ENCODE measurements at places on chromosomes 16 and 17. TPM values are rescaled to one million over a fixed set of nuclear protein-coding genes. Genes with fewer than 3 reads are reported as not detected.

- DNase-seq: no peak
Measured at GRCh38 chr17:50890675-50891516, 24.7 kb upstream of the TOB1 start.

SPNS3 gene
- polyA plus RNA-seq: 0.36 TPM

DNA sequence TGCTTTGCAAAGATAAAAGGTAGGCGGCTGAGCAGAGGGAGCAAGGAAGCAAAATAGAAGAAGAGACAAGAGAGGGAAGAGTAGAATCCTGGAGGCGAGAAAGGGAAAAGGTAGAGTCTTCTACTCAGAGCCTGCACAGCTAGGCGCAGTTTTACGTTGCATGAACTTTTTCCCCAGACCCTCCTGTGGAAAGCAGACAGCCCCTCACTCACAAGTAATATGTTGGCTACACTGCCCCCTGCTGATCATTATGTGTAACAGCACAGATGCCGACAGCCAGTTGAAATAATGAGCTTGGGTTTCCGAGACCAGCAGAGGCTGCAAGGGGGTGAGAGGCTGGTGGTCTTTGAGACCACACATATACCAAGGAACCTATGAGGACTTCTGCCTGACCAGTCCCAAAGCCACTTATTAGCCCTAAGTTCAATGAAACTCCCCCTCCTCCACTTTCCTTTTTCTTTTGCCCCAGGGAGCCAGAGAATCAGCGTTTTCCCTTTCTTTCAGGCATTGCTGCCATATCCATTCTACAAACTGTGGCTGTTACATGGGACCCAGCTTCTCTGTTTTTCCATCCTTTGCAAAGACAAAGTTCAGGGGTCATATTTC, 22.5 kb upstream of the CMTR2 start:
- DNase-seq: no peak

DNA sequence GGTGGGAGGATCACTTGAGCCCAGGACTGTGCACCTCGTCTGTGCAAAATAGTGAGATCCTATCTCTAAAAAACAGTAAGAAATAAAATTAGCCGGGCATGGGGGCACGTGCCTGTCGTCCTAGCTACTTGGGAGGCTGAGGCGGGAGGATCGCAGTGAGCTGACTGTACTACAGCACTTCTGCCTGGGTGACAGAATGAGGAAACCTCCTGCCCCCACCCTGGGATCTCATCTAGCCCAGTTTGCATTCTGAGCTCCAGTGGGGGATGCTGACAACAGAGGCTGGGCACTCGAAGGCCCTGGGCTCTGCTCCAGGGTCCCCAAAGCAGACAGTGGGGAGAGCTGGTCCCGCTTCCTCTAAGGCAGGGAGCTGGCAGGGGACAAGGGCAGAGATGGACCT, 7.1 kb downstream of the NAGPA start:
- DNase-seq: no peak

DNA sequence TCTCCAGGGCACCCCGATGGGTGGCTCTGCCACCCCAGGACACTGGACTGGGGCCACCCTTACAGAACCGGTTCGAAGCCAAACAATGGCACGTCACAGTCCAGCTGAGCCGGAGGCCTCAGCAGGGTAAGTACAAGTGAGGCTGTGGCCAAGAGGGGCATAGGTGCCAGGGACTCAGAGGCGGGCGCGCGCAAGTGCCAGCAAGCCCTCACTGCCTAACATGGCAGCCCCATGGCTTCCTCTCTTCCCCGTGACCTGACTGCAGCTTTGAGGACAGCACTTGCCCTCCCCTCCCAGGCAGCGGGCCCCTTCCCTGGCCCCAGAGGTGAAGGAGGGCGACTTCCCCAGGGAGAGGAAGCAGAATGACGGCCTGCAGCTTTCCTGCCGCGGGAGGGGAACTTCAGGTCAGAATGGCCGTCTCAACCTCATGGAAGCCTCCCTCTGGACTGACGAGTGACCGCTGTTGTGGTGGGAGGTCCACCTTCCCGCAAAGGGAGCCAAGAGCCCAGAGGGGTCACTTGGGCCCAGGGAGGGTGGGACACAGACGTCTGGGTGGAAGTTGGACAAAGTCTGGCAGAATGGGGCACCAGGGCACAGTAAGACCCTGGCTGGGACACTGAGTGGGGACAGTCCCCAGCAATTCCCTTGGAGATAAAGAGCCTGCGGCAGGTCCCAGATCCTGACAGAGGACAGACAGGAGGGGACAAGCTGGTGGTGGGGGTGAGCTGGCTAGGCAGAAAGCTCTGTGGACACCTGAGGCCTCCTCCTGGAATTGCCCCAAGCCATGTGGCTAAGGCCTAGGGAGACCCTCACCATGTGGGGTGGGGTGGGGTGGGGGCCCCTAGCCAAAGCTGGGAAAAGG, 52.1 kb upstream of the TOB1 start:
- no peak for DNase-seq

DNA sequence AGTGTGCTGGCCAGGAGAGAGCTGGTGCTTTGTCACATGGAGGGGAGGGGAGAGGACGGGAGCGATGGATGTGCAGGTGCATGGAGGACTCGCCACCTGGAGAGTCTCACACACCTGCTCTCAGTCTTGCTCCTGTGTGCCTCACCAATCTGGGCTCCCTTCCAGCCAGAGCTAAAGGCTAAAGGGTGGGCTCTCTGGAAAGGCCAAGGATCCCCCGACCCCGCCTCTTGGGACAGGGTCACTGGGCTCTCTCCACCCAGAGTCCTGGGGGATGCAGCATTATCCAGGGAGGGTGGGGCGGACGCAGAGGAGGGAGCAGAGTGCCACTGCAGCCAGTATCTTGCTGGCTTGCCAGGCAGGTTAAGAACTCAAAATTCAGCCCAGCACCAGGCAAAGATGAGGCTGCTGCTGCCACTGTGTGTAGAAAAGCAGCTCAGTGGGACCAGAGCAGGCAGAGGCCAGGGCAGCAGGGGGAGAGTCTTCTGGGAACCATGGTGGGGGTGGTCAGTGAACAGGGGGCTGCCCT, 5.4 kb upstream of the STAT5B start:
- no peak for DNase-seq

- no peak for DNase-seq
Measured at GRCh38 chr17:32287804-32288511, 22.3 kb downstream of the RHBDL3 start.

DNA sequence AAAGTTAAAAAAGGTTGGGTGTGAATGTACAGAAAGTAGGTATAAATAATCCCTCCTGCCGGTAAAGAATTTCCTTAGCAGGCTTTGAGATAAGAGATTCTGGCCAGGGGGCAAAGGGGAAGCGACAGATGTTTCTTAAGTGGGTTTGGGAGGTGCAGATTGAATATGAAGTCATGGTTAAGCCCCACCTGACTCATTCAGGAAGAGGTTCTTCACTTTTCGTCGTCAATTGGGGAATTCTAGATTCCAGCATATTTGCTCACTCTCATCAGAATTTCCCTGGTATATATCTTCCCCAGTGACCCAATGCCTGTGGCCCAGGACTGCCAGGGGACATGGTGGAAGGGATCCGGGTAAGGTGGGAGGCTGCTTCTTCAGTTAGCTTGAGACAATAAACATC, 127.8 kb downstream of the CPPED1 start:
- DNase-seq: no peak

IGFALS gene
- 0.23 TPM for polyA plus RNA-seq

MT1H gene
- polyA plus RNA-seq: not detected

DNA sequence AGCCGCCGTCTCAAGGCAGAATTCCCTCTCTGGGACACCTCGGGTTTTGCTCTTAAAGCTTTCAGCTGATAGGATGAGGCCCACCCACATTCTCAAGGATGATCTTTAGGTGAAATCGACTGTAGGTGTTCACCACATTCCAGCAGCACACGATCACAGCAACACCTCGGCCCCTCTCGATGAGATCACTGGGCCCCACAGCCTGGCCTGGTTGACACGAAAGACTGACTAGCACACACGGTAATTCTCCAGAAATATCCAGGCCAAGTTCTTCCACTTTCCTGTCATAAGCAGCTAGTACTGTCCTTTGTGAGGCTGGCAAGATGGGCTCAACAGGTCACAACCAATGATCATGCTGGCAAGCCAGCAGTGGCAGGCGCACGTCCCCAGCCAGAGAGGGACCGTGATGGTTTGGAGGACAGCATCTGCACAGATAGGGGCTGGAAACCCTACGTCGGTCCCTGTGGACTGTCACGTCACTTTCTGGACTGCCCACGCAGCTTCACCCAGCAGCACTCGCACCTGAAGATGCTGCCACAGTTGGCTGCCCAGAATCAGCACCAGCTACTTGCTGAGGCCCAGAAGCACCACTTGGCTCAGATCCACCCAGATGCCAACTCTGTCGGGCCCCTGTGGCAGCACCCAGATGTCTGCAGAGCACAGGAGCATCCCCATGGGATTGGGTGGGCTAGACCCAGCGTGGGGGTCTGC, 17.4 kb downstream of the TMC6 start:
- DNase-seq: peak; percentile 24

GRCh38 chr17:65054602-65055001, 1.9 kb downstream of the GNA13 start:
- DNase-seq: no peak

DNA sequence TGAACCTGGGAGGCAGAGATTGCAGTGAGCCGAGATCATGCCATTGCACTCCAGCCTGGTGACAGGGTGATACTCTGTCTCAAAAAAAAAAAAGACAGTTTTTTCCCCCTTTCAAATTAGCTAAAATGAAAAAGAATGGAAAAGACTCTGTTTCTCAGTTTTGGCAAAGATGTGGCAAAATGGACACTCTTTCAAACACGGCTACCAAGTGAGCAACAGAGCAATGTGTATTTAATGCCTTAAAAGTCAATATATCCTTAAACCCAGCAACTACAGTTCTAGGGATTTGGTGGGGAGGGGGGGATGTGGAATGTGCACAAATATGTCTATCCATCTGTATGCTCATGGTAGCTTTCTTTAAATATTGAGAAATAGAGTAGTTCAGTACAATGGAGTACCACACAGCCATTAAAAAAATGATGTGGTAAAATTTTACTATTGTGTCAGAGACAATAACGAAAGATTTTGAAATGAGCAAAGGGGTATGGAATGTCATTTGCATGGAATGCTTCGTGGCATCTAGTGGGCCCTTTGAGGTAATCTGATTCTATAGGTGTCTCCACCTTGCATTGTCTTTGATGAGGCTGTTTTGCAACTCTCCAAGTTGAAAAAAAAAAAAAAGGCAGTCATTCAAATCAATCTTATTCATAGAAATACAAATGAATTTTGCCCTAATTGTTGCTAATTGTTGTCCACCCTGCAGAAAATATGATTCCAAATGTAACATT, 108.1 kb downstream of the AXIN2 start:
- DNase-seq: no peak

- no peak for DNase-seq
Measured at GRCh38 chr16:77307426-77308162, 108.4 kb downstream of the SYCE1L start.

TEX14 gene
- 0.08 TPM for polyA plus RNA-seq

DNA sequence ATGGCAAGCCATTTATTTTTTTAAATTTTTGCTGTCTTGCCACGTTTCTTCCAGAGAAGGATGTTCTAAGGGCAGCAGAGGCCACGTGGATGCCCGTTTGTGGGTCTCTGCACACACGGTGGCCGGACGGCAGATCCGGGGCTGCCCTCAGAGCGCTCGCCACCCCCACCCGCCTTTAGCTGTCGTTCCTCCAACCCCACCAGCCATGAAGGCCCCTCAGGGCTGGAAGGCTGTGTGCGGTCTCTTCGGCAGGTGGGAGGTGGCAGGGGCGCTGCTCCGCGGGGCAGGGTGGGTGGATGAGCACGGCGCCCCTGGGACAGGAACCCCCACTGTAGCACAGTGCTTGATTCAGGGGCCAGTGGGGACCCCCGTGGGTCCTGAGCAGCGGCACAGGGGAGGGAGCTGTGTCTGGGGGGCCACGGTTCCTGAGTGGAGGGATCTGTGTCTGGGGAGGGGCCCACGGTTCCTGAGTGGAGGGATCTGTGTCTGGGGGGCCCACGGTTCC, 49.7 kb downstream of the ZFPM1 start:
- no peak for DNase-seq

GRCh38 chr16:81647527-81647926, 131.6 kb upstream of the PLCG2 start:
- DNase-seq: no peak

- no peak for DNase-seq
Measured at GRCh38 chr17:15652960-15653359, 31.2 kb downstream of the TRIM16 start.

ITGAL gene
- polyA plus RNA-seq: 1.3 TPM

TIMP2 gene
- 54.4 TPM for polyA plus RNA-seq

TNFRSF12A gene
- 824 TPM for polyA plus RNA-seq

DNA sequence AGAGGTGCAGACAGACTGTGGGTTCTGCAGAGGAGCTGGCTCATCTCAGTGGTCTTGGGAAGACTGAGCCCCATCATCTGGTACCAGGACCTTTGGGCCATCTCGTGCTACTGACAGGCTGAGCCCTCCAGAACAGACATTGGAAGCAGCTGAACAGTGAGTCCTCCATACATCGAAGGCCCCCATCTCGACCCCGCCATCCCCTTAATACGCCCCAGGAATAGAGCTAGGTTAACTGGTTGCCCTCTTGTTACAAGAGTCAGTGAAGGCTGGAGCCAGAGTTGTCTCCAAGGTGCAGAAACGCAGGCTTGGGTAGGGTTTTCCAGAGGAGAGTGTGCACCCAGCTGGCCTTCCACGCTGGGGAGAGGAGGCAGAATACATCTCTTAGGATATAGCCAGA, 76.0 kb downstream of the N4BP1 start:
- no peak for DNase-seq

- DNase-seq: no peak
Measured at GRCh38 chr17:58275417-58275816, 5.3 kb downstream of the MPO start.

DNA sequence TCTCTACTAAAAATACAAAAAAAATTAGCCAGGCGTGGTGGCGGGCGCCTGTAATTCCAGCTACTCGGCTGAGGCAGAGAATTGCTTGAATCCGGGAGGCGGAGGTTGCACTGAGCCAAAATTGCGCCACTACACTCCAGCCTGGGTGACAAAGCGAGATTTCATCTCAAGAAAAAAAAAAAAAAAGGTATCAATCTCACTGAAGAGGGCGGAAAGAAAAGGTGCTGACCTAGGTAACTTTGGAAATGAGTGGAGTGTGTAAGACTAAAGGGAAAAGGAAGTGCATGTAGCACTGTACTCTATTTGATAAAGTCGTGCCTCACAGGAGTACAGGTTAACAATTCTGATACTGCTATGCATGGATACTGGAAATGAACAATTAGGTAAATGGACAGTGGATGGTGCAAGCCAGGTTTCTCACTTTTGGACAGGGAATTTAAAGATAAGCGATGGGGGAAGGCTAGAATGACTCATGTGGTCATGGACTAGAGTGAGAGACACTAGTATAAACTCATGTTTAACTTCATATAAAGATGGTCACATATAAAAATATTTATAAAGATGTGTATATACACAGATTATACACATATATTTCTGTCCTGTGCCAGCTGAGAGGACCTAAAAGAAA, 142.9 kb downstream of the CDK5R1 start:
- no peak for DNase-seq
